ENCODE measurements at places on chromosomes 1 and 21.

GRCh38 chr1:181134543-181135436 is 46.3 kb downstream of the IER5 start:
- DNase-seq = no peak

DNA sequence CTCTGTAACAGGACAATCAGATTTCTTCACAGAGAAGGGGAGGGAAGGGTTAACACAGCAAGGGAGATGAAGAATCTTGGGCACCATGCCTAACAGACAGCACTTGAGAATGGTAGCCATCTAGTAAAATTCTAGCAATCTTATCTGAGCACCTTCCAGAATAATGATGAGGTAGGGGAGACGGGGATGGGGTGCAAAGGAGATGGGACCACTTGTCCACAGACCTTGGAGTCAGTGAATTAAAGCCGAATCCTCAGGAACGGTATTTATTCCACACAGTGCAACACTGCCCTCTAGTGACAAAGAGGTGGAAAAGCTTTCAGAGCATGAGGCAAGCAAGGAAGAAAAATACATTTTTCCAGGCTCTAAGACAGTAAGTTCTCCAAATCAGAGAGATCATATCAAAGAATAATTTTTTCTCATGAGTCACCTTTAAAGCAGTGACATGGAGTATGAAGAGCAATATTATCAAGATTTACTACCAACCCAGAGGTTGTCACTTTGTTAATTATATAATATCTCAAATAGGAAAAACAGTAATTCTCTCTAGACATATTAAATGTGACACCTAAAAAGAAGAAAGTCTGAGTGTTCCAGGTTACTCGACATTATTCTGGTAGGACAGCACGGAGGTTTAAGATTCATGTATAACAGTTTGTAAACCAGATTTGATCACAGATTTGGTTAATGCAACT is 43.3 kb upstream of the LPAR3 start:
- peak; percentile 50 for DNase-seq

DNA sequence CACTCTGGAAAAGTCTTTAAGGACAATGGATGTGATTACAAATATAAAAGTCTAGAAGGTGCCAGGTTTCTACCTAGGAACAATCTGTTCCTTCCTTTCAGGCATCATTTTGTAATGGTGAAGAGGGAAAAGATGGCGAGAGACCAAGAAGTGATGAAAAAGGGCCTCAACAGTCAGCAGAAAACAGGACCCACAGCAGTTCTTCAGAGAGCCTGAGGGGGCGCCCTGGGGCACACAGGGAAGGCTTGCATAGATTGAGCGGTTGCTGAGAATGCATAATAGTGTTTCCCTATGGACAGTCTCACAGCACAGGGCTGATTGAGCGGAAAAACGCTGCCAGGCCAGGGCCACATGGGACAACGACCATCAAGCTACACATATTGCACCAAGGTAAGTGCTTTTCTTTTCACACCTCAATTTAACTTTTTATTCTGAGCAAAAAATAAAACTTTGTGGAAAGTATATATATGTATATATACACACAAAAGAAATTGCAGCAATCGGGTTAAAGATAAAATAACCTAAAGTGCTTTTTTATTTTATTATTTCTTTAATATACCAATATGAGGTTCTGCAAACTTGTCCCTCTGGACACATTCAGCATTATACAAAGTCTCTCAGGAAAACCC is 3.1 kb upstream of the YRDC start:
- no peak for DNase-seq

DNA sequence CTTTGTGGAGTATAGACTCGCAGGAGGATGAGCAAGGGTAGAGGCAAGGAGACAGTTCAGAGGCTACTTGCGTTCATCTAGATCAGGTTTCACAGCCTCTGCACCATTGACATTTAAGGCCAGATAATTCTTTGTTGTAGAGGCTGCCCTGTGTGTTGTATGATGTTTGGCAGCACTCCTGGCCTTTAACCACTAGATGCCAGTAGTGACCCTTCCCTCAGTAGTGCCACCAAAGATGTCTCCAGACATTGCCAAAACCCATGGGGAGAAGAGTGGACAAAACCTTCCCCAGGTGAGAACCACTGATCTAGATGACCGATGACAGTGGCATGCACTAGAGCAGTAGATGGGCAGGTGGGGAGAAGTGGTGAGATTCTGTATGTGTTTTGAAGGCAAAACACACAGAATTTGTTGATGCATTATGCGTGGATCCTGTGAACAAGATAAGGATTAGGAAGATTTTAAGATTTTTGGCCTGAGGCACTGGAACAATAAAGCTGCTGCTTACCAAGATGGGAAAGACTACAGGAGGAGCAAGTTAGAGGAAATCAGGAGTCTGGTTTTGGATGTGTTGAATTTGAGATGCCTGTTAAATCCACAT is 9.9 kb upstream of the COG2 start:
- DNase-seq = peak; percentile 28

GRCh38 chr1:39717809-39718208 is 20.9 kb upstream of the PPIE start:
- DNase-seq = no peak

DNA sequence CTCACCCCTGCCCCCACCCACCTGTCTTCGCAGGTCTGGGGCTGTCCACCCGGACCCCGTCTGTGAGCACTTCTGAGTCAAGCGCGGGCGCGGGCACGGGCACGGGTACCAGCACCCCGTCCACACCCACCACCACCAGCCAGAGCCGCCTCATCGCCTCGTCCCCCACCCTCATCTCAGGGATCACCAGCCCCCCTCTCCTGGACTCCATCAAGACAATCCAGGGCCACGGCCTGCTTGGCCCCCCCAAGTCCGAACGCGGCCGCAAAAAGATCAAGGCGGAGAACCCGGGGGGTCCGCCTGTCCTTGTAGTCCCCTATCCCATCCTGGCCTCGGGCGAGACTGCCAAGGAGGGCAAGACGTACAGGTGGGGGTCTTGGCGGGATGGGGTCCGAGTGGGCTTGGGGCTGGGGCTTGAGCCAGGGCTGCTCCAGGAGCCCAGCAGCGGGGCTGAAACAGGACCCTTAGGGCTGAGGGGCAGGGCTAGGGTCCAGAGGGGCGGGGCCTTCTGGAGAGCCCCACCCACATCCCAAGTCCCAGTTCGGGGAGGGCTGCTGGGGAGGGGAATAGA is 23.9 kb downstream of the ZNF362 start:
- DNase-seq = no peak
